T1000 (cell line): ENCODE measurements at places on chromosomes 1 and 21.

- no peak for DNase-seq
Measured at GRCh38 chr1:181397845-181398244, 85.5 kb upstream of the CACNA1E start.

GRCh38 chr1:202438393-202439174 lies 90.1 kb downstream of the PPP1R12B start:
- DNase-seq = no peak

GRCh38 chr1:25924454-25924853 lies 18.2 kb upstream of the STMN1 start:
- no peak for DNase-seq

DNA sequence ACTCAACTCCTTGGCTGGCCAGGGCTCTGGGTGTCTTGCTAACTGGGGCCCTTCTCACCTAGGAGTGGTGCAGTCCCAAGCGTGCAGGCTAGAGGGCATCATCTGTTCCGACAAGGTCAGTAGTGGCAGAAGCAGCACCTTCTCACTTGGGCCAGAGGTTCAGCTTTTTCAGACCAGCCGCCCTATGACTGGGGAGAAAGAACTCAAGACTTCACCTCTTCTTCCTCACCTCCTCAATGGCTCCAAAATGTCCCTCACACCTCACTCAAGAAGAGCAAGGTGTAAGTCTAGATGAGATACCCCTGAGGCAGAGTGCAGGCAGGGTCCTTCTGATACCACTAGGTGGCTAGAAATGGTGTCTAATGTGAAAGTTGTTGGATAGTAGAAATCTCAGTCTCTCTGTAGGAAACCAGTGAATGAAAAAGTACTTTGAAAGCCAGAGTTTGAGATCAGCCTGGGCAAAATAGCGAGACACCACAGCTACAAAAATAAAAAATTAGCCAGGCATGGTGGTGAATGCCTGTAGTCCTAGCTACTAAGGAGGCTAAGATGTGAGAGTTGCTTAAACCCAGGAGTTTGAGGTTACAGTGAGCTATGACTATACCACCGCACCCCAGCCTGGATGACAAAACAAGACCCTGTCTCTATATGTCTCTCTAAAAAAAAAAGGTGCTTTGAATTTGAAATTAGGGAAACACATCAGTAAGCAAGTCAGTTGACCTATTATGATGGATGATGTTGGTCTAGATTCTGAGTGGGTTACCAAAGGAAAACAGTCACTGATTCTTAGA lies 8.6 kb upstream of the IL20 start:
- no peak for DNase-seq

DNA sequence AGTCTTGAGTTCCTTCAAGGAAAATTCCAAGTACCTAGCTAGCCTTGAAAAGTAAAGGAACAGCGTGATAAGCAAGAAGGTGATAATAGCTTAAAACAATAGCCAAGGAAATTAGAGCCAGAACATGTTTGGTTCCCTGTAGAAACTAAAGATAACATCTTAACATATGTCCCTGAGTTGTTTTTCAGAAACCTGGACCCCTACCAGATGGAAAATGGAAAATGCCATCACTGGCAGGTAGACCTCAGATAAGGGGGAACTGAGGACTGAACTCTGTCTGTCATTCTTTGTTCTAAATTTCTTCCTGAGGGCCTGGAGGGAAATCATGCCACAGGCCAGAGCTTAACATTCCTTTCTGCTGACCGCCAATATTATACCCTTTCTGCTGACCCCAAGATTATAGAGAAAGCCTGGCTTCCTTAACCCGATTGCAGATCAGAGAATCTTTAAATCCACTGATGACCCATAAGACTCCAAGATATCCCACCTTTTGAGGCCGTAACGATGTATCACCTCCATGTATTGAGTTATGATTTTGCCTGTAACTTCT lies 23.4 kb downstream of the CNIH3 start:
- DNase-seq = no peak

- no peak for DNase-seq
Measured at GRCh38 chr1:168875831-168876230, 146.8 kb upstream of the DPT start.

DNA sequence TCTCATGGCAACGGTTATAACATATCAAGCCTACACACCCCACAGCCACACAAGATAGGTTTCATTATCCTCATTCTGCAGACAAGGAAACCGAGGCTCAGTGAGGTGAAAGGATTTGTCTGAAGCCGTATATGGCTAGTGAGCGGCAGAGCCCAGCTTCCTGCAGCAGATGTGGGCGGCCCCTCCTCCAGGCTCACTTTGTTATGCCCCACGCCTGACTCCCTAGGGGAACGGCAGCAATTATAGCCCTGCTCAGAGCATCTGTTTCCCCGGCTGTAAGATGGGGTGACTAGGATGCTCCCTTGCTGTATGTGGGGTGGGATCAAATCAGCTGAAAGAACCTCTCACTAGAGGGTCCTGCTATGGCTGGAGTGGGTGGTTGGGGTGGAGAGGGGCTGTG lies 22.1 kb downstream of the GRHL3 start:
- no peak for DNase-seq

DNA sequence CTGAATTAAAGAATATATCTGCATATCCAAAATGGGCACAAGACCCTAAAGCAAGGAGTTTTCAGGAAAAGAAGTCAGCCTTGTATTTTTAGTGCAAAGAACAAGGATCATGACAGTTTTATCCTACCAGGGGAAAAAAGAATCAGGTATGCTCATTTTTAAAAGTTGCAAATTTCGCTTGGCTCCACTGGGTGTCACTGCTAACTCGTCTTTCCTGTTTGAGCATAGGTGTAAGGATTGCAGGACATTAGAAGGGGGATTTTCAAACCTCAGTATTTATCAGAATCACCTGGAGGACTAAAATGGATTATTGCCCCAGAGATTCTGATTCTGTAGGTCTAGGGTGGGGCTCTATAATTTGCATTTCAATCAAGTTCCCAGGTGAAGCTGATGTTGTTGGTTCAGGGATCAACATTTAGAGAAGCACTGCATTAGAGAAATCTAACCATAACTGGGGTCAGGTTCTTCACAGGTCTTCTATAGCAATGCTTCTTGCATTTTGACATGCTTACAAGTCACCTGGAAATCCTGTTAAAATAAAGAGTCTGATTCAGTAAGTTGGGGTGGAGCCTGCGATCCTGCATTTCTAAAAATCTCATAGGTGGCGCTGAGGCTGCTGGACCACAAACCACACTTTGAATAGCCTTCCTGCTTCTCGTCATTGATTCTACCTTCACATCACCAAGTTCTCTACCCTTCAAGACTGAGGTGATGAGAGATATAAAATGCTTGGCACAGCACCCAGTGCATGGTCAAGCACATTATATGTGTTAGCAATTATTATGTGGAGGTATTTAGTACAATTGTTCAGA lies 39.6 kb downstream of the NUF2 start:
- no peak for DNase-seq

- DNase-seq = no peak
Measured at GRCh38 chr1:22609291-22609690, 27.1 kb upstream of the C1QA start.

DNA sequence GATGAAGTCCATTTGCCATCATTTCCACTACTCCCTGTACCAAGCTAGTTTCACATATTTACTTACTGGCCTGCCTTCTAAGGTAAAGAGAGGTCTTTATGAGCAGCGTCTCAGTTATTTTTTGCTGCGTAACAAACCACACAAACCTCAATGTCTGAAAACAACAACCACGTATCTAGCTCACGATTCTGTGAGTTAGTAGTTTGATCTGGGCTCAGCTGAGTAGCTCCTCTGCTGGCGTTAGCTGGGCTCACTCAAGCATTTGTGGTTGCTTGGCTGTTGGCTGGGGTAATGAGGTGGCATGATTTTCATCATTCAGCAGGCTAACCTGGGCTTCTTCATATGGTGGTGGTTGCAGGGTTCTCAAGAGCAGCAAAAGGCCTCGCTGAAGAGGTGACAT lies 225.4 kb downstream of the FOXD2 start:
- DNase-seq = no peak

DNA sequence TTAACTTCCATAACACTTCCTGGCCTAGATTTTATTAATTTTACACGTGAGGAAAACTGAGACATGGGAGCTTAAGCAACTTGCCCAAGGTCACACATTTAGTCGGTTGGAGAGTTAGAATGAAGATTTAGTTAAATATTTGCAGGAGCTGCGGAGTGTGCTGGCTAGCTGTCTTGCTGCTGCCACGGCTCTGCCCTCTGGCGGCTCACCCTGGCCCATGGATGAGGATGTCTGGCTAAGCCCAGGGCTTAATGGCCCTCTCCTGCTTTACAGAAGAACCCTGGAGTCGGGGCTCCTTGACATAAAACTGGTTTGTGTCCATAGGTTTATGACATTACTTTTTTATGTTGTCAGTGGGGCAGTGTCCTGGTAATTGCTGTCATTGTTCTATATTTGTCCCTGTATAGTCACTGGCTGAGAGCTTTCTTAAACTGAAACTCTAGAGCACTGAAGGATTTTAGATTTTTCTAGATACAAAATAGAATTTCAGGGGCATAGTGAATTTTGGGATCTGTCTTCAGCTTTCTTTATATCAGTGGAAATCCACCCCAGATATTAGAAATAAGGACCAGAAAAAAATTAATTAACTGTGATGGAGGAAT lies 88.9 kb upstream of the WLS start:
- no peak for DNase-seq

- no peak for DNase-seq
Measured at GRCh38 chr1:214438530-214438929, 112.9 kb downstream of the PTPN14 start.

DNA sequence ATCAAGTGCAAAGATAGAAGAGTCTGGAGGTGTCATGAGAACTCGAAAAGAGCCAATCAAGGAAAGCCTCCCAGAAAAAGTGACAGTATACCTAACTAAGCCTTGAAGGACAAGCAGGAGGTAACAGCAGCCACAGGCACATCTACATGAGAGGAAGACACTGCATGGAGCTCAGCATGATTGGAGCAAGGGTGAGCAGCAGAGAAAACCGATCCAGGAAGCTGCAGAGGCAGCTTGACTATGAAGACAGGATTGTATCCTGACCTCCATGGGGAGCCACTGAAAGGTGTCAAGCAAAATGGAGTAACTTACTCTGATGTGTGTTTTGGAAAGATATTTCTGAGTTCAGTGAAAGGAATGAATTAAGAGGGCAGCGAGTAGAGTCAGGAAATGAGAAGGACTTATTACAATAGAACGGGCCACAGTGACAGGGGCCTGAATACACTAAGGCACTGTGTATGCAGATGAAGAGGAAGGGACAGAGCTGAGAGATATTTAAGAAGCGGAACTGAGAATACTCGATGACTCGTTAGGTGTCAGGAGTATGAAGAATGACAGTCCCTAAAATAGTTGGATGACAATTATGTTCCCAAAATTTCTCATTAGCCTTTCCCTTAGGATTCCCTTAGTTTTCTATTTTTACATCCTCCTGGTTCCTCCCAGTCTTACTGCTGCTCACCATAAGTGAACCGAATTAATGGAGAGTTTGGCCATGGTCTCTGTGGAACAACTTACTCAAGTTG lies 139.3 kb upstream of the NFIA start:
- DNase-seq = no peak
